ENCODE measurements at places on chromosomes 12 and 14. TPM values are rescaled to one million over a fixed set of nuclear protein-coding genes. Genes with fewer than 3 reads are reported as not detected.
A peak's percentile ranks its signal among the peaks of the same experiment; 100 is the strongest.

DNA sequence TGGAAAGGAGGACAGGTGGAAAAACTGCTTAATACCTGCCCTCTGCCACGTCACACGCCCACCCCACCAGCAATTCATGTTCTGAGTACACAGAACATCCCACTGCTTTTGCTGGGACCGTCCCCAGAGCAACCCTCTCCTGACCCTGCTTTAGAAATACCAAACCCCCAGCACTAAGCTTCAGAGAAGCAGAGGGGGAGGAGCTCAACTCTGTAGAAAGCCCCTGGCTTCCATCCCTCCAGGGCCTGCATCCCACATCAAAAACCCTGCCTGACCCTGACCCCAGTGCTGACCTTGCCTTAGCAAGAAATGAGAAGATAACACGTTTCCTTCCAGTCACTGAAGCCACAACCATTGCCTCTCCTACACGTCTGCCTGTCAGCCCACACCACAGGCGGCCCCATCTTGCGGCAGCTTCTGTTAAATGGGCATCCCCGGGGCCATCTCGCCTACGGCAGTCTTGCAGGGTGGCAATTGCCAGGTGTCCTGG lies 19.7 kb downstream of the VDR start:
- DNase-seq, result no peak

DNA sequence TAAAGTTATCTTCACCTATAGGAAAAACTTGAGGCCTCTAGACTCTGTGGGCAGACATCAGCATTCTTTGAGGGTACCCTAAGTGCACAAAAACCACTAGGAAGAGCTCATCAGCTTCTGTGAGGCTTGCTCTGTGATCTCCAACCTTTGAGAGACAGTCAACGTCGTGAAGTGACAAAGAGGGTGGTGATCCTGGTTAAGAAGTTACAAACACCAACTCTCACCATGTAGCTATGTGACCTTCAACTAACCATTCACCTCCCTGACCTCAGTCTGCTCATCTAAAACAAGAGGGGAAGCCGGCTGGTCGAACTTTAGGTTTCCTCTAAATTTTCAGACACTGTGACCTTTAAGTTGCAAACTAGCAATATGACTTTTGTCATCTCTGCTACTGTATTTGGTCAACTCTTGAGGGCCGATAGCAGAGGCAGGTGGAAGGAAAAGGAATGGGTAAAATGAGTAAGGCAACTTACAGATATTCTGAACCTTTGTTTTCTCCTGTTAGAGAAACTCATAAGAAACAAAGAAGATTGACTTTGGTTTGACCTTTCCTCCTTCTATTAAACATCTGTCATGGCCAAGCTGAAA lies 103.2 kb upstream of the PARP11 start:
- no peak for DNase-seq

- DNase-seq, result peak; percentile 84
These were observed 75.7 kb downstream of the MYRFL start for GRCh38 chr12:69900720-69901131.

DNA sequence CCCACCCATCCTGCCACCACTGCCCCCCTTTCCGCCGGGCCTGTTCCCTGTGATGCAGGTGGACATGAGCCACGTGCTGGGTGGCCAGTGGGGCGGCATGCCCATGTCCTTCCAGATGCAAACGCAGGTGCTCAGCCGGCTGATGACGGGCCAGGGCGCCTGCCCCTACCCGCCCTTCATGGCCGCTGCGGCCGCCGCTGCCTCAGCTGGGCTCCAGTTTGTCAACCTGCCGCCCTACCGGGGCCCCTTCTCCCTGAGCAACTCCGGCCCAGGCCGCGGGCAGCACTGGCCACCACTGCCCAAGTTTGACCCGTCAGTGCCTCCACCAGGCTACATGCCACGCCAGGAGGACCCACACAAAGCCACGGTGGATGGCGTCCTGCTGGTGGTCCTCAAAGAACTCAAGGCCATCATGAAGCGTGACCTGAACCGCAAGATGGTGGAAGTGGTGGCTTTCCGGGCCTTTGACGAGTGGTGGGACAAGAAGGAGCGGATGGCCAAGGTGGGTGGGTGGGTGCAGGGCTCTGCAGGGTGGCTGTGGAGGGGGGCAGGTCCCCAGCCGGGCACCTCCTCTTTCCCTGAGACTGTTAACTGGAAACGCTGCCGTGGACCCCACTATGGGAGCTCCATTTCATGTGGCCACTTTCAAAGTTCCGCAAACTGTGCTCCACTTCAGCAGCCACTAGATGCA lies 10.8 kb downstream of the SETD1B start:
- DNase-seq, result no peak

The CLEC6A gene
- total RNA-seq, result not detected

The TSPAN19 gene
- not detected for total RNA-seq

All from mucosa of gallbladder (tissue), 1 donor.